ENCODE measurements at places on chromosomes 6 and 20.

- DNase-seq = no peak
Measured at GRCh38 chr6:151119823-151120524, 119.8 kb upstream of the AKAP12 start.

DNA sequence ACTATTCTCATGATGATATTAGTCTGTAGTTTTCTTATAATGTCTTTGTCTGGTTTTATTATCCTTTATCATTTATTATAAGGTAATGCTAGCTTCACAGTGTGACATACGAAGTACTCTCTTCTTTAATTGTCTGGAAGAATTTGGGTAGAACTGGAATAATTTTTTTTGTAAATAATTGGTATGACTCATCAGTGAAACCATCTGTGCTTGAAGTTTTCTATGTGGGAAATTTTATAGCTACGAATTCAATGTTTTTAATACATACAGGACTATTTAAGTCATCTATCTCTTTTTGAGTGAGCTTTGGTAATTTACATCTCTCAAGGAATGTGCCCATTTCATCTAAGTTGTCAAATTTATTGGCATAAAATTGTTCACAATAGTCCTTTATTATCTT is 86.3 kb downstream of the SOD2 start:
- DNase-seq = no peak

DNA sequence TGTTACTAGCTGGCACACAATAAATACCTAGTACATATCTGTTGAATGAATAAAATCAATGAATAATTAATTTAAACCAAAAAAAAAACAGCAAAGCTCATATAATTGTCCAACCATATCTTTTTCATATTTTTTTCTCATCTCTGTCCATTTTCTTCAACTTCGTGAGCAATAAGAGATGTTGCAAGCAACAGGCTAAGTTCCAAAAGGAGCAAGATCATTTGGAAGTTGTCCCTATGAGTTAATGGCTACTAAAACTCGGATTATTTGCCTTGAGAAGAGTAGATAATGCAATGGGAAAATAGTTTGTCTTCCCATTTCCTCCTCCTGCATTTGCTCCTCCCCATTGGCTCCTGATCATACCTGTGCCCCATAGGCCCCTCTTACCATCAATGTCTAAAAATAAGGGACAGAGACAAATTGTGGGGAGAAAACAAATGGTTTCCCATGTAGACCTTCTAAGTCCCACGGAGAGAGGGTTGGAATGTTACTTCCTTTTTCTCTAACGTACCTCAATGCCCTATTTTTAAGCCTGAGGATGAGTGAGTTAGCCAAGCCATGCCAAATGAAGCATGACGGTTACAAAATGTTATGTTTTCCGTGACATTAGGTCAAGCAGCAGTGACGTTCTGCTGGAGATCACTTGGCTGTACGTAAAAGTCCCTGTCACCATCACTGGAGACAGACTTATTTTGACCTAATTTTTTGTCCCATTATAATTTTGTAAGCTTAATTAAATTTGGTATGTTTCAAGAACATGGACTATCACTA is 217.3 kb upstream of the PREP start:
- DNase-seq = no peak

- DNase-seq = no peak
Measured at GRCh38 chr6:105794239-105794638, 291.9 kb upstream of the PRDM1 start.

GRCh38 chr6:37983720-37984501 is 164.4 kb downstream of the ZFAND3 start:
- no peak for DNase-seq

GRCh38 chr20:23484081-23484480 is 6.8 kb upstream of the CST8 start:
- DNase-seq = no peak

DNA sequence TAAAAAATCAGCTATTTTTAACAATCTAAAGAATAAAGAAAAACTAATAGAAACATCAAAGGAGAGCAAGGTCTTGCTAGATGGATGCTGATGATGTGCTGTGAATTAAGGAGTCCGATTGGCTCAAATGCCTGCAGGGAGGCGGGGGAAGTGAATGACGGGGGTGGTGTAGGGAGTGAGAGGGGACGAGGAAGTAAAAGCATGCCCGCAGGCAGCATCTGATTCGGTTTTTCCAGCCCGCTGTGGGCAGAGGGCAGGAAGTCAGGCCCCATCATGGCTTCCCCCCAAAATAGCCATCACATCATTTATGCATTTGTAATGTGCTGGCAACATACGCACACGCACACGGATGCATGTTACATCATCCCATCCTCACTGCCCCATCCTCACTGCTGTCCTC is 10.3 kb downstream of the RSPO4 start:
- no peak for DNase-seq

- no peak for DNase-seq
Measured at GRCh38 chr6:82113231-82113630, 134.3 kb downstream of the IBTK start.

DNA sequence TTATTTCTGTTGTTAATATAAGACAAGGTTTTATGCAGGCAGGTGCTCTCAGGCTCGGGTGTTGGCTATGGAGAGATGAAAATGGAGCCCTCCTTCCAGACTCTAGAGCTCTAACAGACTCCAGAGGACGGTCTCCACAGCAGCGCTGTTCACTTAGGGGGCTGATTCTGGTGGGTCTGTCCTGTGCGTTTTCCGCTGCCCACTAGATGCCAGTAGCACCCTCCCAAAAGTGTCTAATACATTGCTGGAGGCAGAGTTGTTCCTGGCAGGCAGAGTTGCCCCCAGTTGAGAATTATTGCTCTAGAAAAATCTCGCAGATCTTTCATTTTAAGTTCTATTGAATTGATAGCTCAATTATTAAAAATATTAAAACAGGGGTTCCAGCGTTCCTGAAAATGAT is 109.9 kb downstream of the MAP3K4 start:
- DNase-seq = no peak

GRCh38 chr6:133880006-133880405 is 8.9 kb upstream of the TCF21 start:
- no peak for DNase-seq

DNA sequence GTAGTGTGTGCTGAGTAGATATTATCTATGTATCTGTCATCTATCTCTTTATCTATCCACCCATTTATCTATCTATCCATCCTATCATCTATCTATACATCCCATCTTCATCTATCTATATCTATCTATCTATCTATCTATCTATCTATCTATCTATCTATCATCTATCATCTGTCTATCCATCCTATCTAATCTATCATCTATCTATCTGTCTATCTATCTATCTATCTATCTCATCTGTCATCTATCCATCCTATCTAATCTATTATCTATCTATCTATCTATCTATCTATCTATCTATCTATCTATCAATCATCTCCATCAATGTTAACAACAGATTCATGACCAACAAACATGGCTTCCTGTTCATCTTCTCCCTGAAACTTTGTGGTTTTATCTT is 90.5 kb upstream of the SLC24A3 start:
- DNase-seq = no peak

GRCh38 chr6:169786349-169786748 is 34.9 kb downstream of the ERMARD start:
- DNase-seq = no peak

DNA sequence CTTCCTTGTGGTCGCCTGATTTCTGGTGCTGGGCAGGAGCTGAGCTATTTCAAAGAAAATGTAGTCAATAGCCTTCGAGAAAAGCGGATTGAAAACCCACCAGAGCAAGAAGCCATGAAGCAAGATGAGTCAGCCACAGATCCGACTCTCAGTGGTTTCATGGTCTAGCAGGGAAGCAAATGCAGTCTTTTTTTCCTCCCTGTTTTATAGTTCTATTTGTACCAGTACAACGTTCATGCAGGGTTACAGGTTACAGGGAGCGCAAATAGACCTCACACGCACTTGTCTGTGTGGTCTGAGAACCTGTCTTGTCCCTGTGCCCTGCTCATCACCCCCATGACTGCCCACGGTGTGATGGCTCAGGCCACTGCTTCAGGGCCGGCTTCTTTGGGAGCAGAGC is 309.8 kb upstream of the SUPT3H start:
- no peak for DNase-seq

GRCh38 chr6:11653028-11653583 is 115.6 kb downstream of the TMEM170B start:
- DNase-seq = no peak

GRCh38 chr6:149964308-149965193 is 808 bp downstream of the ULBP1 start:
- no peak for DNase-seq

GRCh38 chr6:149225946-149226345 is 91.6 kb upstream of the TAB2 start:
- no peak for DNase-seq

DNA sequence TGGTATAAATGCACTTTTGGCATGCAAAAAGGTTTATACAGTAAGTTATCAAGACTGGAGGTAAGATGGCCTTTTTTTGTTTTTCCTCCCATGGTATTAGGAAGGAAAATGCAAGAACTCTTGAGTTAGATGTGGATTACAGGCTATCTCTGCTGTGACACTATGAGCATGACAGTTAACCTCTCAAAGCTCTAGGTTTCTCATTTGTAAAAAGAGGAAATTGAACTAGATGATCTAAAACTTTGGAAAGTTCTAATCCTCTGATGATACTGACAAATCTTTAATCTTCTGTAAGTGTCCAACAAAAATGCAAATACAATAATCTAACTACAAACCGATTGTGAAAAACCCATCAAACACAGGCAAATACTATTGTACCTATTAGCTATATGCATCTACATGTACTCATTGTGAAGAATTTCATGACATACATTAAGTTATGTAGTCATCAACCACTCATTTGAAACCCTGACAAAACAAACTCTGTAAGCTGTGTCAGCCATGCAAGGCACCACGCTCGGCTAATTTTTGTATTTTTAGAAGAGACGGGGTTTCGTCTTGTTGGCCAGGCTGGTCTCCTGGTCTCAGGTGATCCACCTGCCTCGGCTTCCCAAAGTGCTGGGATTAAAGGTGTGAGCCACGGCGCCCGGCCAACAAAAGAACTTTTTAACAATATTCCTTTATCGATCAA is 4.2 kb downstream of the CDK19 start:
- no peak for DNase-seq

- no peak for DNase-seq
Measured at GRCh38 chr6:91198588-91199255, 611.9 kb upstream of the MAP3K7 start.

- DNase-seq = no peak
Measured at GRCh38 chr20:1302685-1303541, 26.0 kb downstream of the SDCBP2 start.

DNA sequence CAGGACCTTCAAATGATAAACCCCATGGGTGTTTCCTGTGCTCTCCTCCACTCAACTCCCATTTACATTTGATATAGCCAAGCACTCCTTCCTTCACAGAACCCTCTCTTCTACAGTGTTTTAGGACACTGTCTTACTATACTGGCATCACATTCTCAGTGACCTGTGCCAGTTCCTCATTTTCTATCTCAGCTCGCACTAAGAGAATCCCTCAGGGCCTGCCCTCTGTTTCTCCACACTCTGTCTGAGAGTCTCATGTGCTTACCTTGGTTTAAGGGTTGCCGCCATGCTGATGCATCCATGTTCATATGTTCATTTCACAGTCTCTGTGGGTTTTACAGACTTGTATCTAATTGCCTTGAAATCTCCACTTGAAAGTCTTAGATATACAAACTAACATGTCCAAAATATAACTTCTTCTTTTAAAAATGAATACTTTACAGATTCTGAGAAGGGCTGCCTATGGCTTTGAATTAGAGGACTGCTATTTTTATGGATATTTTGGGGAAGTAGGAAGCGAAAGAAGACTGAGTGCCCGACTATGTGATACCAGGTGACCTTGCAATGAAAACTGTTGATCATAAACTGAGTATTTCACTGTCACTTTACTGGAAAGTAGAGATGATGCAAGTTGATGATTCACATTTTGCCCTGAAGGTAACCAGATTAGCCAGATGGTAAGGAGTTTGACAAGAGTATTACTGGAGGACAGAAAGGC is 153.1 kb upstream of the SIM1 start:
- DNase-seq = no peak

DNA sequence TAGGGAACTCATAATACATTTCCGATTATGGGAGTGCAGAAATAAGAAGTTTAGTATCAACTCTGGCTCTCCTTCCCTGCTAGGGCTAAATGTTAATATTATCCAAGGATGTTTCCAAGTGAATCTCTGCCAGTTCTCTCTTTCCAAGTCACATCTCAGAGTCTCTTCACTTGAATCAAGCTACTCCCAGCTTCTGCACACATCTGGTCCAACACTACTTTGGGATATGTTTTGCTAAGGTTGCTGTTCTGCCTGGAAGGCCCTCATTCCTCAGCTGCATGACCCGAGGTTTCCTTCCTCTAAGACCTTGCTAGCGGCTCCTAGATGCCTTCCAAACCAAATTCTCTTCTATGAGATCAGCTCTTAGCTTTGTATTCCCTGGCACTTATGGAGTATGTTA is 331.8 kb downstream of the GJA1 start:
- no peak for DNase-seq

DNA sequence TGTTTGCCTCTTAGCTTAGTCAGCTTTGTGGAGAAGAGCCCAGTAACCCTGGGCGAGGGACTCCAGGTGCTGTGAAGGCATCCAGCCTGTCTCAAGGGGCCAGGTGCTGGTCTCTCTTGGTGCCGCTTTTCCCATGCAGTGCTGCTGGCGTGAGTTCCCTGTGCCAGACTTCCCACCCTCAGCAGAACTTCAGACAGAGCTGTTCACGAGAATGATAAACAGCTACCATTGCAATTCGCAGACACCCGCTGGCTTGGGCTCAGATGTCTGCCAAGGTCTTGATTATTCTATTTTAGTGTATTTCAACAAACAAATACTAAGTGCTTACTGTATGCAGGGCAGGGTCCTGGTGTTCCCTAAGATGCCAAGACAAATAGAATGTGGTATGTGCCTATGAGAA is 57.7 kb downstream of the RNF217 start:
- DNase-seq = no peak

- DNase-seq = no peak
Measured at GRCh38 chr6:125994670-125995488, 8.5 kb downstream of the TRMT11 start.

- DNase-seq = no peak
Measured at GRCh38 chr6:155436981-155437749, 18.5 kb downstream of the NOX3 start.

- DNase-seq = no peak
Measured at GRCh38 chr20:57526087-57526884, 1.3 kb upstream of the CTCFL start.

- DNase-seq = no peak
Measured at GRCh38 chr20:57429580-57430200, 38.5 kb downstream of the RBM38 start.

- DNase-seq = no peak
Measured at GRCh38 chr6:39997101-39997635, 62.9 kb upstream of the MOCS1 start.

DNA sequence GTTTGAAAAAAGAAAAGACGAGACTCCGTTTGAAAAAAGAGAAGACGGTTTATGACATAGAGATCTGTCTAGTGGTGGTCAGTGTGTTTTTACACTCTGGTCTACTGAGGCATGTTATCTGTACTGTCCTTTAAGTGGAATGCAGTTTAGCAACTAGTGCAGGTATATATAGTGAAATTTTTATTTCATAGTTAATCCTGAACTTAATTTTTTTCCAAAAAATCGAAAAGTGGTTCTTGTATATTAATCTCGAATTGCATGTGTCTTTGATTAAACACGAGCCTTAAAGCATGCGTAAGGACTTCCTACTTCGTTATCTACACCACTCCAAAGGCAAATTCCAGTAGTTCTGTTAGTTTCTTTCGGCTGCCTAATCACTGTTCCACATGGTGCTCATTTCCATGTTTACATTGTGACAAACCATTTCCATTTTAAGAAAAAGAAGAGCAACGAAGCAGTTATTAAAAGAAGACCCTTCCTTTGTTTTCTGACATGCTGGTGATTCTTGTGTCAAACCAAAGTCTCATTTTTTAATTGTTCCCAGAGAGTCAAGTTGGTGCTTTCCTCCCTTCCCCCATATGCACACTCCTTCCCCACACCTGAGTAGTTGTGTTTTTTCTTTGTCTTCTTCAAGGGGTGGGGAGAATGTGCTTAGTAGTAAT is 2.3 kb downstream of the SNX9 start:
- no peak for DNase-seq
